ENCODE measurements at places on chromosomes 11 and 22. TPM values are rescaled to one million over a fixed set of nuclear protein-coding genes. Genes with fewer than 3 reads are reported as not detected.

DNA sequence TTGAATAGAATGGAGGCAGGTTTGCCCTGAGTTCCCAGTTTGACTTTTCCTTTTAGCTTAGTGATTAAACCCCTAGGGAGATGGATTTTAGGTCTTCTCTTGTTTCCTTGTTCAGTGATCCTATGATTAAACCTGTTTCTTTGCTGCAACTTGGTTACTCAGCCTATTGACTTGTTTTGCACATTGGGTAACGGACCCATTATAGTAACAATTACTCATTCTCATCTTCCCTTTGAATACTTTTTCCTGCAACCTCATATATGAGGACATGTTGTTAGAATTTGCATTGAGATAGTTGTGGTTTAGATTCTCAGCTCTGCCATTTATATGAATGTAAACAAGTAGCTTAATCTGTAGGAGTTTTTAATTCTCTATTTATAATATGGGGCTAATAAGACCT is 489.2 kb upstream of the CNTN5 start:
- no peak for DNase-seq
- H3K4me3 ChIP-seq, result no peak overlapping the region
- no peaks in the 10 kb centered on the region for H3K4me1 ChIP-seq

- no peak overlapping the region for H3K4me3 ChIP-seq
- H3K27ac ChIP-seq, result no peak overlapping the region
- no peaks in the 10 kb centered on the region for H3K4me1 ChIP-seq
- H3K36me3 ChIP-seq, result no peaks in the 10 kb centered on the region
These were observed 99.7 kb upstream of the KCNA4 start for GRCh38 chr11:30116512-30116911.

GRCh38 chr11:90919332-90919731 is 696.5 kb upstream of the CHORDC1 start:
- H3K36me3 ChIP-seq, result no peaks in the 10 kb centered on the region
- H3K27ac ChIP-seq, result no peak overlapping the region
- no peaks in the 10 kb centered on the region for H3K4me1 ChIP-seq
- H3K27me3 ChIP-seq, result no peaks in the 10 kb centered on the region
- DNase-seq, result no peak

DNA sequence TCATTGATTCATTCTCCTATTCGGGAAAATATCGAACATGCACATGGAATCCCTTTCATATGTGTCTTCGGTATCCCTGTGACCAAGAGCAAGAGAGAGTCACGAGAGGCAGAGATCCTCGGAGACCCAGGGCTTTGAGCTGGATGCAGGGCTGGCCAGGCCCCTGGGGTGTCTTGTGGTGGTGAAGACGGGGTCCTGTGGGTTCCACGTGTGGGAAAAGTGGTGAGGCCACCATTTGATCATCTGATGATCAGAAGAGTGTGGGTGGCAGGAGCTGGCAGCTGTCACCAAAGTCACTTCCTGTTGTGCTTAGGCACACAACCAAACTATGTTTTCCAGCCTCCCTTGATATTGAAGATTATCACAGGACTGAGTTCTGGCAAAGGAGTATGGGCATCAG is 94.0 kb downstream of the BRD1 start:
- no peak overlapping the region for H3K27ac ChIP-seq
- no peaks in the 10 kb centered on the region for H3K4me1 ChIP-seq
- H3K4me3 ChIP-seq, result no peak overlapping the region
- no peak for DNase-seq
- peaks cover 100% of the 10 kb centered on the region for H3K27me3 ChIP-seq

DNA sequence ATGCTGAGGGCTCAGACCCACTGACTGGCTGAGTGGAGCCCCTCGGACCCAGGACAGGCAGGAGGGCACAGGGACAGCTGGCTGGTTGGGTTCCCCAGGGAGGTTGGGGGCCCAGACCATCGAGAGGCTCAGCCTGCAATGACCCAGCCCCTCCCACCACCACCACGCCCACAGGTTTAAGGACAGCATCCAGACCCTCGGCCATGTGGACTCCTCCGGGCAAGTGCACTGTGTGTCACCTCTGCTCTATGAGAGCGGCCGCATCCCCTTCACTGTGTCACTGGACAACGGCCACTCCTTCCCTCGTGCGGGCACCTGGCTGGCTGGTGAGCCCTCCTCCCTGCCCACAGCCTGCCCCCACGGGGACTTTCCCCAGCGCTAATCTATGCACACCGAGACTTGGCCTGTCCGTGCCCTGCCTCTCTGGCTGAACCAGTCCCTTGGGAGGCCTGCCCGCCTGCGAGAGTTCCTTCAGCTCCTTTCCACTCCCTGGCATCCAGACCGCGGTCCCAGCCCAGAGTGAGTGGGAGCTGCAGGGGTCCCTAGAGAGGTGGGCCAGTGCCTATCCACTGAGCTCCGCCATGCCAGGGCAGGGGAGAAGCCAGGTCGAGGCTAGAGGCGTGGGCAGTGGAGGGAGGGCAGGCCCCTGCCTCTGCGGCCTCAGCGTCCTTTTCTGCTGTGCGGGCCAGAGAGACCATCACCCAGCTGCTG is 2.2 kb downstream of the SUSD2 start:
- H3K36me3 ChIP-seq, result peaks cover 1% of the 10 kb centered on the region
- peaks cover 34% of the 10 kb centered on the region for H3K4me1 ChIP-seq
- H3K27me3 ChIP-seq, result no peaks in the 10 kb centered on the region
- no peak overlapping the region for H3K27ac ChIP-seq
- peak overlapping the region; percentile 57 for H3K4me3 ChIP-seq
- DNase-seq, result peak; percentile 18

- no peak for DNase-seq
- peak overlapping the region; percentile 81 for H3K27ac ChIP-seq
- no peaks in the 10 kb centered on the region for H3K36me3 ChIP-seq
- peaks cover 35% of the 10 kb centered on the region for H3K4me1 ChIP-seq
These were observed 11.0 kb downstream of the PTPRJ start for GRCh38 chr11:47991266-47991830.

- H3K27me3 ChIP-seq, result no peaks in the 10 kb centered on the region
- DNase-seq, result peak; percentile 75
- no peaks in the 10 kb centered on the region for H3K36me3 ChIP-seq
- peak within 1 kb of the TSS; percentile 97 for H3K4me3 ChIP-seq
- H3K4me1 ChIP-seq, result peaks cover 48% of the 10 kb centered on the region
These were observed at the start of gene APBB1 for GRCh38 chr11:6419009-6419631. TSS of gene APBB1 (minus strand) at chr11:6419094. CDS start at chr11:6411347, 7,747 bp downstream.

DNA sequence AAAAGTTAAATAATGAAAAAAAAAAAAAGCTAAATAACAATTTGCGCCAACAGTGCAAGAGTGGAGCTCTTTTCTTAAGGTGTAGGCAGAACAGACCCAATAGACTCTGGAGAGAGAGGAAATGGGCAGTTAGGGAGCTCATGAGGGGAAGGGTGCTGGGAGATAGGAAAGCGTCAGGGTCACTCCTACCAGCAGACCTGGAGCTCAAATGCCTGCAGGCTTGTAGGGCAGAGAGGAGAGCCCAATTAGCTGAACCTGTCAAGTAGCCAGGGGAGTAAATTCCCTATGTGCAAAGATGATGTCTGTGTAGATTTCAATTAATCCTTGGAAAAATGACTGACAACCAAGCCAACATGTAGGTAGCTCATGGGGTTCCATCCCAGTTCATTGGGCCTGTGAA is 73.0 kb downstream of the RAB30 start:
- H3K27me3 ChIP-seq, result no peaks in the 10 kb centered on the region
- no peak overlapping the region for H3K4me3 ChIP-seq
- H3K36me3 ChIP-seq, result no peaks in the 10 kb centered on the region
- H3K4me1 ChIP-seq, result peaks cover 83% of the 10 kb centered on the region

DNA sequence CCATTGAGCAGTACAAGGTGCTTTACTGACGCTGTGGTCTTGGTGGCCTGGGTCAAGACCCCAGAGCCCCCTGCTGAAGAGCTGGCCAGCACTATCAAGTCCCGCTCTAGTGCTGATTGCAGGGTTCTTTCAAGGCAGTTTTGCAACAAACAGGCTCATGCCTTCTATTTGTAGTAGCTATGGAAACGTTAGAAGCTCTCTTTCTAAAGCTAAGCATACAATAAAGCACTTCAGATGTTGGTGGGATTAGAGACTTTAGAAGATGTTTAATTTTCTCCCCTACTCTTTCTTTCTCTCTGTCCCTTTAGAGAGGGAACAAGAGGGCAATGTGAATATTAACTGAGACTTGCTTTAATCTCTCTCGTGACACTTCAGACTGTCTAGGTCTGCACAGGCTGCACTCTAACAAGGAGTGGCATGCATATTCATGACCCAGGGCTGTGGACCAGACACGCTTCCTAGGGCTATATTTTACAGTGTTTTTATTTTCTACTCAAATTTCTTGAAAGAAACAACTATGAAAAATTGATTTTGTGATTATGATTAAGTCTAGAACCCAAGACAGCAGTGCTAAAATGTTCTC is 138.6 kb downstream of the WNT7B start:
- no peaks in the 10 kb centered on the region for H3K27me3 ChIP-seq
- no peak overlapping the region for H3K4me3 ChIP-seq
- DNase-seq, result no peak

DNA sequence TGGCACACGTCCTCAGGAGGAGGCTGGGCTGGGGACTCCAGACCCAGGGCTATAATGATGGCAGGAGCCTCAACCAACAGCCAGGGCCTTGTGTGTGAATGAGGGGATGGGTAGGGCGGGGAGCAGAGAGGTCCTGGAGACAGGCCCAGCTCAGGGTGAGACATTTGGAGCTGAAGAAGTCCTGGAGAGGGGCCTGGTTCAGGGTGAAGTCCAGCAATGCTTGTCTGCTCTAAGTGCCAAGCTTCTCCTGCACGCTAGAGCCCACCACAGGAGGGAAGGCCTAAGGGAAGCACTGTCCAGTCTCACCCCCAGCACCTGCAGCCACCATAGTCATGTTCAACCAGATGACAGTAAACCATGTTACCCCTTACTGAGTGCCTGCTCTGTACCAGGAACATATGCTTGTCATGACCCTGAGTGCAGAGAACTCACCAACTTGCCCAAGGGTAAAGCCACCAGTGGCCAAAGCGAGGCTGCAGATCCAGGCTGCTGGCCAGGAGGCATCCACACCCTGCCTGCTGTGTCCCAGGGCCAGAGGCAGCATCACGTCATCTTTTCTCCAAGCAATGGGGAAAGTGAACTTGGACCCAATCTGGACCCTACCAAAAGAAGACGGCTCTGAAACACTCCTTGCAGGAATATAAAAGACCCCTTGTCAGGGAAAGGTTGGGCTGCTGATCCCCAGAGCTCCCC is 24.0 kb downstream of the LMO1 start:
- H3K27me3 ChIP-seq, result peaks cover 22% of the 10 kb centered on the region
- no peak overlapping the region for H3K27ac ChIP-seq
- H3K4me1 ChIP-seq, result no peaks in the 10 kb centered on the region
- H3K4me3 ChIP-seq, result no peak overlapping the region
- DNase-seq, result no peak

GRCh38 chr11:3186166-3186953 is 21.2 kb upstream of the OSBPL5 start:
- no peak overlapping the region for H3K4me3 ChIP-seq
- DNase-seq, result no peak
- H3K4me1 ChIP-seq, result no peaks in the 10 kb centered on the region
- no peak overlapping the region for H3K27ac ChIP-seq

- H3K36me3 ChIP-seq, result no peaks in the 10 kb centered on the region
These were observed 40.9 kb downstream of the GALNT18 start for GRCh38 chr11:11580841-11581411.

GRCh38 chr11:64268893-64269539 is 15.4 kb downstream of the BAD start:
- peak overlapping the region; percentile 85 for H3K4me3 ChIP-seq
- H3K27me3 ChIP-seq, result no peaks in the 10 kb centered on the region
- peak overlapping the region; percentile 98 for H3K27ac ChIP-seq
- peaks cover 24% of the 10 kb centered on the region for H3K36me3 ChIP-seq

GRCh38 chr11:18106688-18107087 is 806 bp upstream of the SAAL1 start:
- no peak for DNase-seq
- H3K27ac ChIP-seq, result no peak overlapping the region
- H3K27me3 ChIP-seq, result peaks cover 32% of the 10 kb centered on the region
- H3K4me3 ChIP-seq, result peak overlapping the region; percentile 87
- peaks cover 17% of the 10 kb centered on the region for H3K36me3 ChIP-seq
- peaks cover 25% of the 10 kb centered on the region for H3K4me1 ChIP-seq

- peaks cover 59% of the 10 kb centered on the region for H3K36me3 ChIP-seq
- H3K4me1 ChIP-seq, result peaks cover 23% of the 10 kb centered on the region
- H3K27ac ChIP-seq, result no peak overlapping the region
- no peaks in the 10 kb centered on the region for H3K27me3 ChIP-seq
- DNase-seq, result no peak
These were observed 23.1 kb downstream of the RGL4 start for GRCh38 chr22:23713696-23714595.

DNA sequence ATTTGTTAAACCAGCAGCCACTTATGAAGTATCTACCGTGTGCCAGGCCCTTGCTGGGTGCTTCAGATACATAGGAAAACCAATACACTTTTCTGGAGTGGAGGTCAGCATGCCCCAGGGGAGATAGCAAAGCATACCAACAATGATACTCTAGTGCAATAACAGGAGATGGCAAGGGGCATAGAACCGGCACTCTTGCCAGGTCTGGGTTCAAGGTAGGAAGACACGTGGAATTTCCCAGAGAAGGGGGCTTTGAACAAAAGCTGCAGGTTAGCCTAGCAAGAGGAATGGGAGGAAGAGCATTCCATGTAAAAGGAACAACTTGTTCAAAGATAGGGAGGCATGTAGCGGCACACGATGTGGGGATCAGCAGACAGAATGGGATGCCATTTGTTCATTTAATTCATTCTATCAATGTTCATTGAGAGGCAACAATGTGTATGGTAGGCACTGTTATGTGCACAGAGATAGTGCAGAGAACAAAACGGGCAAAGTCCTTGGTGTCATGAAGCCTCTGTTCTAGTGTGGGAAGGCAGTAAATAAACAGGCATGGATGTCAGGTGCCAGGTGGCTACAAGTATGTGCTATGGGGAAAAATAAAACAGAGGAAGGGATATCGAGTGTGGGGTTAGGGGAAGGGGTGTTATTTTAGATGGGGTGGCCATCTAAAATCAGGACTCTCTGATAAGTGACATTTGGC is 162.6 kb upstream of the E2F8 start:
- H3K36me3 ChIP-seq, result no peaks in the 10 kb centered on the region
- no peak for DNase-seq
- H3K27me3 ChIP-seq, result peaks cover 12% of the 10 kb centered on the region
- no peaks in the 10 kb centered on the region for H3K4me1 ChIP-seq

DNA sequence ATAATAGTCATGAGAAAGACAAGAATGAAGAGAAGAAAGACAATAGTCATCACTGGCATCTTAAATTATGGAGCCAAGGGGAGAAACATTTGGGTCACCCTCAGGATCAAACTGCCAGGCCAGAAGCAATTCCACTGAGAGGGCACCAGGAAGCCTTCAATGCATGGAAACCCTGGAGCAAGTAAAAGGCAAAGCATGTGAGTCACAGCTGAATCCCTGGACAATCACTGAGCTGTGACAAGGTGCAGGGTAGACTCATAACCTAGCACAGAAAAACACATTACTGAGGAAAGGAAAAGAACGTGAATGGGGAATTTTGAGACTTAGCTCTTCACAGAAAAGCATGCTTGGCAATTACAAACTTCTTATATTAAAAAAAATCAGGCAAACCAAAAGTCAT is 1.6 kb downstream of the KCNJ1 start:
- H3K4me1 ChIP-seq, result peaks cover 1% of the 10 kb centered on the region
- H3K36me3 ChIP-seq, result no peaks in the 10 kb centered on the region
- H3K27me3 ChIP-seq, result no peaks in the 10 kb centered on the region
- no peak overlapping the region for H3K27ac ChIP-seq

- H3K27me3 ChIP-seq, result no peaks in the 10 kb centered on the region
- no peak overlapping the region for H3K4me3 ChIP-seq
- peaks cover 7% of the 10 kb centered on the region for H3K4me1 ChIP-seq
- no peak for DNase-seq
- H3K36me3 ChIP-seq, result no peaks in the 10 kb centered on the region
These were observed 79.0 kb downstream of the SCN3B start for GRCh38 chr11:123575441-123575840.

The PRDM11 gene
- 17.2 TPM for total RNA-seq

The P2RY6 gene
- 2.2 TPM for total RNA-seq

The KCNQ1OT1 gene
- total RNA-seq, result 0.33 TPM

The MS4A12 gene
- total RNA-seq, result not detected

The HSPB2 gene
- total RNA-seq, result 36.5 TPM

The GPHA2 gene
- not detected for total RNA-seq

The DDIAS gene
- total RNA-seq, result 0.58 TPM

The MN1 gene
- total RNA-seq, result 7.7 TPM
